PC-3 (cell line): ENCODE measurements at places on chromosomes 1 and 21.
A peak's percentile ranks its signal among the peaks of the same experiment; 100 is the strongest.

DNA sequence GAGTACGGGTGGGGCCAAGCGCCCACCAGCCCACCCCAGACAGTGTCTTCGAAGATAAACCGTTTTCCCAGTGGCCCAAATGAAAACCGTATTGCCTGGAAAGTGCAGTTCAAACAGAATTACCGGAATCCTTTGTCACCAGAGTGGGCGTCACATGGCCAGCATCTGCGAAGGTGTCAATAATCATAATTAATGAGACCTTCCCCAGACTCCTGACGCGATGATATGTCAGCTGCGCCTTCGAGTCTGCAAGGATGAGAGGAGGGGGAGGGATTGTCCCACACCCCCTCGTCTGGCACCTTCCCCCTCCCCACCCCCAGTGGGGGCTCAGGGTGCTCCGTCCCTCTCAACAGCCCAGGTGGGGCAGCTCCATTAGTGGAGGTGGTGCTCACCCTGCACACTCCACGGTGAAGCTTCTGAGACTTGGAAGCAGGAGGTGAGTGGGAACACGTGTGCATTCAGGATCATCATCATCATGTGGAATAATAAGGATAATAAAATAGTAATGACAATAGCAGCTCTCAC is 215.1 kb downstream of the PTPRU start:
- no peak for DNase-seq

DNA sequence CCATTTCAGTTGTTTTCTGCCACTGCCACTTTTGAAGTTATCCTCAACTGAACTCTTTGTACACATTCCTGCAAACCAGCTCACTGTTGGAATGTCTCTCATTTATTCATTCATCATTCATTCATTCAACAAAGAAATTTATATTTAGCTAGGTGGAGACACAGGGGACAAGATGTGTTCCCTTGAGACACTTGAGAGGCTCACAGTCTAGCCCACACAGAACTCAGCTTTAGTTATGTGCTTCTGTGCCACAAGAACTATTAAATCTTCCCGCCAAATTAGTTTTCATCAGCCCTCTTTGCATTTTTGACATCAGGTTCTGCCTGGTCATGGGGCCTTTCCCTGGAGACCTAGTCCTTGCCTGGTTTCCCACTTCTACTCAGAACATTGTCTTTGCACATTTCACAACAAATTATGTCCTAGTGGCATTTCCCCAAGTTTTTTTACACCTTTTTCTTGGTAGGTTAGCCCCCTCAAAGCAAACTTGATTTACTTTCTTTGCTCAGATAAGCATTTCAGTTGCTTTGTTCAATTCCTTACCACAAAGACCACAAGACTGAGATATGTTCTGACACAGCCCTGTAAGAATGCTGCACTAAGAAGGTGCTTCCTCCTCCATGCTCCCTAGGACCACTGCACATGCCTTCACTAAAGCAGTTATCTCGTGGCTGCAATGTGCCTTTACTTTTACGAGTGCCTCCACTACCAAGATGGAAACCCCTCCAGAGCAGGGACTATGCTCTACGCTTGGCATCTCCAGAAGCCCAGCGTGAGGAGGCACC is 31.0 kb downstream of the ILDR2 start:
- DNase-seq = peak; percentile 35

- DNase-seq = no peak
These were observed 17.7 kb downstream of the TUT4 start for GRCh38 chr1:52534928-52535764.

DNA sequence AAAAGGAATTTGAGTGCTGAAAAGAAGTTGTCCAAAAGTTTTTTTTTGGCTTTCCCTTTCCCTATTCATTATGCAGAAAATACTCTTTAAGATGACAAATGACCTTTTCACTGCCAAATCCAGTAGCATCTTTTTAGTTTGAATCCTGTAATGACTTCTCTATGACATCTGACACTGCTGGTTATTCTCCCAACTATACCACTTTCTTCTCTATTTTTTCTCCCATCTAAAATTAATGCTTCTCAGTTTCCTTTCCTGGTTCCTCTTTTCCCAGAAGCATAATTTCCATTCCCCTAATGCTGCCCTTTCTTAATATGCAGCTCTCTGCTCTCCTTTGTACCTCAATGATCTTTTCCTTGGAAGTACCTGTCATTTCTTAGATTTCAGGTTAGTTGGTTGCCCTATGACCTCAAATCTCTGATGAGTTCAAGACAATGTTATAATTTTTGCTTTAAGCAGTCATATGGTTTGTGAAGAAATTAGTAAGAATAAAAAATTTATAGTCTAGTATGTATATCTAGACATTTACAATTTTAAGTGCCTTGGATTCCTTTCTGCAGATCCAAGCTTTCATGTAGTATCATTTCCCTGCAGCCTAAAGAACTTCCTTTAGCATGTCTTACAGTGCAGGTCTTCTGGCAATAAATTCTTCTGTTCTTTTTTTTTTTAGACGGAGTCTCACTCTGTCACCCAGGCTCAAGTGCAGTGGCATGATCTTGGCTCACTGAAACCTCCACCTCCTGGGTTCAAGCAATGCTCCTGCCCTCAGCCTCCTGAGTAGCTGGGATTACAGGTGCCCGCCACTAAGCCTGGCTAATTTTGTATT is 150.8 kb downstream of the CDC42BPA start:
- no peak for DNase-seq

- no peak for DNase-seq
These were observed 53.3 kb upstream of the FAM89A start for GRCh38 chr1:231093156-231093922.

DNA sequence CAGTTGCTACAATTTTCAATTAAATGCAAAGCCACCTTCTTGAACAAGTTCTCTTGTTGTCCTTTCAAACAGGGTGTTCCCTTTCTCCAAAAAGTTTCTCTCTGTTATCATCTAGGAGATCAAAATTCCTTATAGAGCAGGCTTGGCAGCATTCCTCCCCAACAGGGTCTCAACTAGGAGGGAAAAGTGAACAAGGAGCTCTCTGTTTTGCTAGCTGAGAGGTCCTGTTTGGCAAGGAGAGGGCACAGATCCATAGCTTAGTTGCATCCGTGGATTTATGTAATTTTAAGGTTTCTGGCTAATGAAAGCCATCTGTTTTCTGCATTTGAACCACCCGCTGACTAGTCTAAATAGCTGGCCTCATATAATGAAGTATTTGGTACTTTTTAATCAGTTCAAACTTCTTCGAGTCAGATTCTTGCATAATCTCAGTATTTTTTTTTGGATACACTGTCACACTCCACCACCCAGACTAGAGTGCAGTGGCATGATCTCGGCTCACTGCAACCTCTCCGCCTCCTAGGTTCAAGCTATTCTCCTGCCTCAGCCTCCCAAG is 54.0 kb downstream of the APP start:
- DNase-seq = peak; percentile 84

DNA sequence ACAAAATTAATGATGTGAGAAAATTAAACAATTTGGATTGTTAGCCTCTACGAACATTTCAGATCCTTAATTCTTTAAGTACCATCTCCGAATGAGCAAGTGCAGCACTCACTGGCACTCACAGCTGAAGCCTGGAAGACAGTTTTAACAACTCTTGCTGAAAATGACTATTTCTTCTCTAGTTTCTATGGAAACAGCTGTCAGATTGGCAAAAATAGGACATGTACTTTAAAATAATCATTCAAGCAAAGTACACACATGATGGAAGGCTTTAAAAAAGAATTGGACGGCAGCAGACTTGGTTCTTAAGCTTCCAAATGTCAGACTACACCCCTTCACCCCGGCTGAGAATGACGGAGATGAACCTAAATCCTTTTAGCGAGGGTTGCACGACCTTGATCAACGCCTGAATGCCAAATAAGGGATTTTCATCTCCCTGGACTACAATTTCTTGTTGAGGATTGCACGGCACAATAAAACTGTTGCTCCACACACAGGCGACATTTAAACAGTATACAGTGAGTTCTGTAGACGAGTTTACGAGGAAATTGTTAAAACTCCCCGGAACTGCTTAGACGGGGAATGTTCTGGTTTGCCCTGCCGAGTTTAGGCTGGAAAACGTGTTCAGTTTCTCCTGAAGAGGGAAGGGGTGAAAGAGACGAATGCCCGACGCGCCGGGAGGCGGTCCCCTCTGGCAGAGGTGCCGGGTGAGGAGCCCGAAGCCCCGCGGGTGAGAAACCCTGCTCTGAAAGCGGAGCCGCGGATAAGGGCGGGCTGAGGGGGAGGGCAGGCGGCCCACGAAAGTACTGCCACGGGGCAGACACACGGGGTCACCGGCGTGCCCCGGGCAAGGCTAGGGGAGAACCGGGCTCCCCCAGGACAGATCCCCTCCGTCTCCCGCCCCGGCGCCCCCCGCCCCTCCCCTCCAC is 671 bp downstream of the OMA1 start:
- DNase-seq = peak; percentile 65

GRCh38 chr1:53681977-53682685 is 56.8 kb downstream of the GLIS1 start:
- peak; percentile 71 for DNase-seq

GRCh38 chr1:69524015-69524414 is 43.7 kb upstream of the LRRC7 start:
- DNase-seq = no peak

DNA sequence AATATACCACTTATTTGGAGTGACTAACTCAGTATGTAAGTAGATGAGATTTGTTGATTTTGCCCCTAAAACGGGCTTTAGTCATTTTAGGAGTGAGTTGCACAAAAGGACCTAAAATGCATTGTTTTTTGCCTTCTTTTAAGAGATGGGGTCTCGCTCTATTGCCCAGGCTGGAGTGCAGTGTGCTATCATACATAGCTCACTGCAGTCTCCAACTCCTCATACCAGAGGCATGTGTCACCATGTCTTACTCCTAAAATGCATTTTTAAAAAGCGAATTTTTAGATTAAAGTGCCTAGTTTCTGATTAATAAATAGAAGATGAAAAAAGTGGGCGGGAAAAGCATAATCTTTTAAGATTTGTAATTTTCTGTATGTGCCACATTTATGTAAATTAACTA is 11.5 kb upstream of the NEXN start:
- peak; percentile 39 for DNase-seq

DNA sequence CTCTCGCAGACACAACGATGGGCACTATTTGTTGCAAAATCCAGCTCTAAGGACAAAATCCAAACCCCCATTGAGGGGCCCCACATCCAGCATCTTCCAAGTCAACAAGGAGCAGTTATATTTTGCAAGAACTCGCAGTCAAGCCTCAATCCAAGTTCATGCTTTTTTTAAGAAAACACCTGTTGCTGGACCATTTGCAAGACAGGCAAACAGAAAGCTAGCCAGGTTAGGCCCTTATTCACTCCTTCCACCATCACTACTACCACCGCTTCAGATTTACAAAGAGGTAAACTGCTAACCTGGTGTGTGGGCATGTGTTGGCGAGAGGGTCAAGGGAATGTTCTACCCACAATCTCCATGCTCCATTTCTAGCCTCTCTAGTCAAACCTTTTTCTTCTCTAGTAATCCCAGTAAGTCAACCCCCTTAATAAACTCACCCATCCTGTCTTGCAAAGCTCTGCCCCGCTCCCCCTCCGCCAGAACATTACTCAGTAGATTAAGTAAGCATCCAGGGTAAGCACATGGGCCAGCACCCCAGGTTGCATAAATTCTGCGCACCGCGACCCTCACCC is 703 bp downstream of the ERI3 start:
- DNase-seq = peak; percentile 50

GRCh38 chr21:9767592-9768375 is 753.6 kb upstream of the TPTE start:
- no peak for DNase-seq

- DNase-seq = no peak
These were observed 31.1 kb downstream of the CASZ1 start for GRCh38 chr1:10765304-10765703.

DNA sequence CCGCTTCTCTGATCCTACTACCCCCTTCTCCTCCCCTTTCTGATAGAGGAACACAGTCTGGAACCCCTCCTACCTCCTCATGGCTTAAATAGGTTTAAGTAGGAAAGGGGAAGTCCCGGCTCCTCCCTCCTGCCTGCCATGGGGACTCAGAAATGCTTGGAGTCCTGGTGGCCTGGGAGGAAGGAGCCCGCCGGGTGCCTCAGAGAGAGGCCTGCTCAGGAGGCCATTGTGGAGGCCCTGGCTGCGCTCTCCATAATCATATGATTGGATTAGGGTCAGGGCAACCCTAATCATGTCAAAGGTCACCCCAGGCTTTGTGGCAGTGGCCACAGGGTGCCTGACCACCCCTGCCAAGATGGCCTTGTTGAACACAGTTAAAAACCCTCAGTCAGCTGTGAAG is 29.0 kb downstream of the WNT3A start:
- DNase-seq = no peak

DNA sequence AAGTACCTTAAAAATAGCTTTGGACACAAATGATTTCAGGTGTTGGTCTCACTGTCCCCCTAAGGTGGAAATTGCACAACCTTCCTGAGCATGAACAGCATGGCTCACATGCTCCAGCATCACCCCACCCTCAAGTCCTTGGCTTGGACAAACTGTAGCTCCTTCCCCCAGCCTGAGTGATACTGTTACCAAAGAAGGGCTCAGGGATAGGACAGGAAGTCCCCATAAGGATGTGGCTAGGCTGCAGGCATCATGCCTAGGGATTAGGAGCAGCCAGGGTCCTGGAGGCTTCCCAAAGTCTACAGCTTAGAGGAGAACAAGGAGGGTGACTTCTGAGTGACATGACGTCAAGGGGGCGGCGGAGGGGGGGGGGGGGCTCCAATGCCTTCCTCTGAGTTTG is 10.1 kb downstream of the FAM78B start:
- DNase-seq = no peak

DNA sequence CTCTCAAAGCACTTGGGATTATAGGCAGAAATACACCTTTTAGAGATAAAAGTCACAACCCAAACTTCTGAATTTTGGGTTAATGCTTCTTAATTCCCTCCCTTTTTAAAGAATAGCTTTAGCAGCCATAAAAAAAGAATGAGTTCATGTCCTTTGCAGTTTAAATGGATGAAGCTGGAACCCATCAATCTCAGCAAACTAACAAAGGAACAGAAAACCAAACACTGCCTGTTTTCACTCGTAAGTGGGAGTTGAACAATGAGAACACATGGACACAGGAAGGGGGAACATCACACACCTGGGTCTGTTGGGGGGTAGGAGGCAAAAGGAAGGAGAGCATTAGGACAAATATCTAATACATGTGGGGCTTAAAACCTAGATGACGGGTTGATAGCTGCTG is 55.8 kb downstream of the SLC27A3 start:
- no peak for DNase-seq

DNA sequence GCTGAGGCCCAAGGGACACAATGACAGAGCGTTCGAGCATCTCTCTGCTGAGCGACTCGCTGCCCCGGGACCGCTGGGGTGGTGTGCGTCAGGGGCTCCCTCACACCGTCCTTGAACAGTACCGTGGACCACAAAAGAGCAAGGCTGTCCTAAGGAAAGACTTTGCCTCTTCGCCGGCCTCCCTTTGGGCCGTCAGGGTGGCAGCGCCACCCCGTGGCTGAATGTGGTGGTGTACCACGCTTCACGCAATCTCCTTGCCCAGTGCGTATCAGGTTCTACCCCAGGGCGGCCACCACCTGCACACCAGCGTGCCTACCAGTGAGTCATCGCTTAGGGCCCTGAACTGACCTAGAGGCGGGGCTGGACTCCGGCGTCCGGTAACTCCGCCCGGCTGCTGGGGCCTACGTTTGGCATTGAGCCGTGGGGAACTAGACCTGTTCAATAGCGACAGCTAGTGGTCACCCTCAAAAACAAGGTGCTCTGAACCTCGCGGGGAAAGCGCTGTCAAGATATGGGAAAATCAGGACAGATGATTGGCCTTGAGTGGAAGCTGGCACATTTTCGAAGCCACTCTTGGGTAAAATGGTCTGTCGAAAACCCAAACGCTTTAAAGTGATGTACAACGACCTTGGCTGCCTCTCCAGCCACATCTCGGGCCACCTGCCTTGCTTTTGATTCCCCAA is 8.1 kb upstream of the TRAF3IP3 start:
- DNase-seq = peak; percentile 99

- DNase-seq = no peak
These were observed 120.3 kb downstream of the ATG4C start for GRCh38 chr1:62903982-62904855.
